ENCODE measurements at places on chromosomes 11 and 22.

GRCh38 chr11:134040386-134041302 is 28.2 kb upstream of the JAM3 start:
- no peak for DNase-seq

- DNase-seq = no peak
Observed at GRCh38 chr11:105829084-105829483, 193.0 kb downstream of the MSANTD4 start.

GRCh38 chr11:82996966-82997606 is 74.6 kb downstream of the RAB30 start:
- no peak for DNase-seq

- no peak for DNase-seq
Observed at GRCh38 chr11:94738746-94739145, 29.4 kb upstream of the AMOTL1 start.

- no peak for DNase-seq
Observed at GRCh38 chr11:20213790-20214189, 53.5 kb upstream of the DBX1 start.

GRCh38 chr22:17430412-17430811 is 61.2 kb downstream of the CECR2 start:
- DNase-seq = no peak

GRCh38 chr22:24060375-24060788 is 49.3 kb downstream of the CABIN1 start:
- peak; percentile 37 for DNase-seq

DNA sequence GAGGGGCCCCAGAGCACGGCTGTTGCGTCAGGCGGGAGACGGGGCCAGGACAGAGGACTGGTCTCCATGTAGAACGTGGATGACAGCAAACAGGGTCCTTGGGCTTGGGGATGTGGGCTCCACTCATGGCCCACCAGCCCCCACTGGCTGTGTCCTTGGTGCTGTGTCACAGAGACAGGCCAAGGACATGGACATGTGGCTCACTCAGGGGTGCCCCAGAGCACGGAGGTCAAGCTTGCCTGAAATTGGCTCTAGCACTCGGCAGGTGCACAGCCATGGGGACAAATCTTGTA is 14.4 kb downstream of the FADS2 start:
- DNase-seq = no peak

GRCh38 chr11:66850588-66851238 is 6.2 kb upstream of the LRFN4 start:
- no peak for DNase-seq

DNA sequence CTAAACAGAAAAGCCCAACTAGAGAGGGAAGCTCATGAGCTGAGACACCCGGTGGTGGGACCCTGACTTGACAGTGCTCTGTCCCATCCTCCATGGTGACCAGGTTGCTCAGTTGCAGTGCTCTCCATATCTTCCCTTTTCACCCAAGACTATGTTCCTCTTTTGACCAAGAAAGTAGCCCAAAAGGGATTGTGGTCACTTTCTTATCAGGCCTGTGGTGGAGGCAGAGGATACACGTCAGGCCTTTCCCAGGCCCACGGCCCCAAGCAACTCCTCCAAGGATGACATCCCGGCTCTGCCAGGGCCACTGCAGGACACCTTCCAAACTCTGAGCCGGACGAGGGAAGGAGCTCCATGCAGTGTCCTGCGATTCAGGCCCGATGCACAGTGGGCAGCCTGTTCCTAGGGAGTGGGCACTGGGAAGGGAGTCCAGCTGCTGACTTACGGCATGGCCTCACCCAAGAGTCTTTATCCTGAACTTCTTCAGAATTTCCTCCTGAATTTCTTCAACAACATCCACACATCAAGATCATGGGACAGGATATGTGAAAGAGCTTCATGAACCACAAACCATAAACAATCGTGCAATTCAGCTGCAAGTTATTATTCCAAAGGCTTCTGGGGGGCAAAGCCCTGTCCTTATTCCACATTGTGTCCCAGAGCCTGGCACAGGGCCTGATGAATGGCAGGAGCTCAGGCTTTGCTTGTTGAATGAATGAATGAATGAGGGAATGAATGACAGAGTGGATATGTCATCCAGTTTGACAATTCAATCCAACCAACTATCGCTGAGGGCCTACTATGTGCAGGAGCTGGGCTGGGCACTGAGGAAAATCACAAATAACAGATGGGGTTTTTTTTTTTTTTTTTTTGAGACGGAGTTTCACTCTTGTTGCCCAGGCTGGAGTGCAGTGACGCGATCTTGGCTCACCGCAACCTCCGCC is 36.0 kb upstream of the MYH9 start:
- DNase-seq = no peak

DNA sequence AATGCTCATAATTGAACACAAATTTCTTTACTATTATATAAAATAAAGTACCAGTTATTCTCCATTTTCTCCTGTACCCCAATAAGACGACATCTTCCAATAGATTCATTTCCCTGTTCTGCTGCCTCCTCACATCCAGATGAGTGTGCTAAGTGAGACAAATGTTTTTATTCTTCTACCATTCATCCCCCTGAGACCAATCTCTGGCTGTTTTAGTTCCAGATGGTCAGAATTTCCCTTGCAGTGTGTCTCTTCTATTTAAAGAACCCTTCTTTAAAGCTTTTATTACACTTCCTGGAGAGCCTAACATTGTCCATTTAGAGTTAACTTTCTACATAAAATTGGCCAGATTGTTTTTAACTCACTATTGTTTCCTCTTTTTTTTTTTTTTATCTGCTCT is 41.2 kb upstream of the GLYATL1 start:
- DNase-seq = no peak

DNA sequence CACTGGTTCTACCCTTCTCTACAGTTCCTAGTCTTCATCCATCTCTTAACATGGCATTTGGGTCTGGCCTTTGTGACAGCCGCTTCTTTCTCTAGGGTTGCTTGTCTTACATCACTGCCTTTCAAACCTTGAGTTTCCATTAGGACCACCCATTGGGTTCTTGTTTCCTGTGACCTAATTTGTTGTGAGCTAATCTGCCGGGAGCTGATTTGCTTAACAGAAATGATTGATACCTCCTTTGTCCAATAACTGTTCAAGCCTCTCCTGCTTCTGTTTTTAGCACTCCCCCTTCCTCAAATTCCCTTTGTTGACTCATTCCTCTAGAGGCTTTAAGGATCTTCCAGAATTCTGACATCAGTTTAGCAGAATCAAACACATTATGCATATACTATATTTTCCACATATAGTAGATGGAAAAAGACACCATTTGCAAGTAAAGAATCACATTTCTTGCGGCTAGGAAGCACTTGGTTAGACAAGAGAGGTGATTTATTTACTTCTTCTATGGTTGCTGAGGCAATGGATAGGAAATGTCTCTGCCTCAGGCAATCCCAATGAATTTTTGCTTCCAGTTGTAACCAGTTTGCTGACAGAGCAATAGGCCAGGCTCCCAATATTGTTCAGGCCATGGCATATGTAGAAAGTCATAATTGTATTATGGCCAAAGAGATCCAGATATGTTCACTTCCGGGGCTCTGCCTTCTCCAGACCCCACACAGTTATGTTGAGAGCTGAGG is 130.7 kb downstream of the SNX19 start:
- no peak for DNase-seq

DNA sequence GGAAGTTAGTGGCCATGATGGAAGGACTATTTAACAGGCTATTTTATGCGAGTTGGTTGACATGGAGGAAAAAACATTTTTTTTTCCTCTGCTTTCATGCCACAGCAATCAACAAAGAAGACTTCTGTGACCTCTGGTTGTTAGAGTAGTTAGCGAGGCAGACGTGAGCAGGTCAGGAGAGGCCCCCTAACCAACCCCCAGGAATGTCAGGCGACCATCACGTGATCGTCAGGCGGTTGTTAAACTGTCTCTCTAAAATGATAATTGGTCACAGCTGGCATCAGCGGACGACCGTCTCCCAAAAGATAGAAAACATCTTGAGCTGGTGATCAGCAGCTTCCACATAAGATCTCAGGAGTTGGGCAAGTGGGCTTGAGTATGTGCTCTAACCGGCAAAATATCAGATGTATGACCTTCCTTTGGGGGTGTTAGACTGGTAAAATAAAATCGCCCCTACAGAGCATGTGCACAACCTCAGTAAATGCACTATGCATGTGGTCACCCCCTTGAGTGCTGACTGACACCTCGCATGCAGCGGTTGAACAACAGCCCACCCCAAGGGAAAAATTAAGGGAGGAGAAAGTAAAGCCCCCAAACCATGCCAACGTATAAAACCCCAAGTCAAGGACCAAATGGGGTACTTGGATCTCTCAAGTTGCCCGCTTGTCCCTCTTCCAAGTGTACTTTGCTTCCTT is 20.9 kb upstream of the NARS2 start:
- DNase-seq = no peak

GRCh38 chr11:88357323-88358039 is 19.9 kb upstream of the CTSC start:
- no peak for DNase-seq

DNA sequence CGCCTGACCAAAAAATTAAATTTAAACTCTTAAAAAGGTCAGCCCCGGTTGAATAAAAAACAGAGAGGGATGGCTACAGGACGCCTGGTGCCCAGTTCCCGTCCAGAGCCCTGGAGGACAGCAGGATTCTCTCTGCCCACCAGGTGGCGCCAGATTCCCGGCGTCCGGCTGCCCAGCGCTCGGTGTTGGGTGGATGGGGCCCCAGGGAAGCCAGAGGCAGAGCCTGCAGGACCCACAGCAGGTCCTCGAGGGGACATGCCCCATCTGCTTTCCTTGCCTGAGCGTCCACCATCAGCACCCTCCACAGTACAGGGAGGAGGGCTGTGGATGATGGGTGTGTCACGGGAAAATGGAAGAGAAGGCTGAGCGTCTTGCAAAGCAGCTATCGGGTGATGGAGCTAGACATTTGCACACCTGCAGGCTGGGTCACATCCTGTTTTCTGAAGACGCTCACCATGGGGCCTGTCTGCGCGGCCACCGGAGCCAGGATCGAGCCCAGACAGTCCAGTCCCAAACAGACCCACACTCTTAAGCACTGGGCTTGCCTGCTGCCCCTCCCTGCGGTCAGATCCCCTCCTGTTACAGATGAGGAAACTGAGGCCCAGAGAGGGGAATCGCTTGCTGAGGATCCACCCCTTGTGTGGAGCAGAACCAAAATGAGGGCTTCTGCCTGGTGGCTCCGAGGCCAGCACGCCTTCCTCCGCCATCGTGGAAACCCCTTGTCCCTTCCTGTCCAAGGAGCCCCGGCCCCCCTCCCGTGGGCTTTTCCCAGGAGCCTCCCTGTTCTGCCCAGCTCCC is 18.5 kb upstream of the CBX7 start:
- peak; percentile 53 for DNase-seq

DNA sequence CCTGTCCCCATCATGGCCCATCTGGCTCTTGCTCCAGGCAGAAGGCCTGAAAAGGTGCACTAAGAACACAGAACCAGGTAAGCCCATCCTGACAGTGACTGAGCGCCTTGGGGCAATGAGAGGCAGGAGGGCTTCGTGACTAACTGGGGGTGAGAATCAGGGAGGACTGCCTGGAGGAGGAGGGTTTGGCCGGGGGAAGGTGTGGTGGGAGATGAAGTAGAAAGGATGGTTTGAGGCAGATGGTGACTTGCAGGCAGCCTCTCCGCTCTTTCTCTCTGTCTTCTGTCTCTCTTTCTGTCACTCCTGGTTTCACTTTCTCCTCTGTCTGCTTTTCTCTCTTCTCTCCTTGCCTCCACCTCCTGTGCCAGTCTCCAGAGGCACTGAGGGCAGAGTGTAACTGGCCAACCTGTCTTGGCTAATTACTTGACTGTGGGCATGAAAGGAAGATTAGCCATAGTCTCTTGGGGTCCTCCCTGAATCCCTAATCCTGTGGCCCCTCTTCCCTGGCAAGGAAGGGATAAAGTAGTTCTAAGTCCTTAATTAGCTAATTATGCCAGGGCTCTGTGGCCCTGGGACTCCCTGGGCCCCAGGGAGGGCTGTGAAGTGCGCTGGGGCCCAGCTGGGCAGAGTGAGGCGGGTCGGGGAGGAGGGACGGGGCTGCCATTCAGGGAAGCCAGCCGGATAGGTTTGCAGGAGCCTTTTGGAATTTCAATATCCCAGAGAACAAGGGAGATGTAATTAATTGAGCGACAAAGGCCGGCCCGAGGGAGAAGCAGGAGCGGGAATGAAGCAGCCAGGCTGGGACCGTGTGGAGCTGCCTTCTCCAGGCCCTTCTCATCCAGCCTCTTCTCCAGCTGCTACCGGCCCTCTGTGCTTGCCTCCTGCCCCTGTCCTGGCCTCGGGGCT is 61.1 kb downstream of the CACNA1I start:
- DNase-seq = no peak

DNA sequence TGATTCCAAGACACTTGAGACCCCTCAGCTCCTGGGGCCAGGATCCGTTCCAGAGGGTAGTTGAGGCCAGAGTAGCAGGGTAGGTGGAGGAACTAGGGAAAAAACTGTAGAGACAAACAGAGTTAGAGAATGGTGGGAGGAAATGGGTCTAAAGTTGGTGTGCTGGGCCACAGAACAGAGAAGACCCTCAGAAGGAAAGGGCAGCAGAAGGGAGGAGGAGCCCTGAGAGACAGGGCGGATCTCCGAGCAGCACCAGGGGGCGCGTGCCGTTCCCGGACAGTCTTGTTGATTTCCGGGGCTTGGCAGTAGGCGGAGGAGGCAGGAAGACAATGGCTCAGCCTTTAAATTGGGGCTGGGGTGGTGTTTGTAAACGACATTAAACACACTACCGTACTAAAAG is 2.4 kb upstream of the CECR2 start:
- DNase-seq = no peak

- no peak for DNase-seq
Observed at GRCh38 chr11:115887316-115887715, 383.1 kb upstream of the CADM1 start.

DNA sequence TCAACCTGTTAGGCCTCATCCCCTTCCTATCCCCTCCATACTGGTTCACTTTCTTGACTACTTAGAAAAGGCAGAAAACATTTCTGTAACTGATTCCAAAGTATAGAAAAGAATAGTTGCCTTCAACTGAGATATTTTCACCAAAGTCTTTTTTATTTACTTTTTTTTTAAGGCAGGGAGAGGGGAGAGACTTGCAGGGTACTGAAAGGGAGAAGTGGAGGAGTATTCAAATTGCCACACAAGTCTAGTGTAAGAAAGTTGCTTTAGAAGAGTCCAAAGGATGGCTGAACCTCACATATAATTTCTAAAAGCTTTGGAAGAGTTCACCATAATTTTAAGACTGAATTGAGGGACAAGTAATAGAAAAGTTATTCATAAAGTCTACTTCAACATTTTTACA is 6.3 kb downstream of the PHF21A start:
- no peak for DNase-seq

DNA sequence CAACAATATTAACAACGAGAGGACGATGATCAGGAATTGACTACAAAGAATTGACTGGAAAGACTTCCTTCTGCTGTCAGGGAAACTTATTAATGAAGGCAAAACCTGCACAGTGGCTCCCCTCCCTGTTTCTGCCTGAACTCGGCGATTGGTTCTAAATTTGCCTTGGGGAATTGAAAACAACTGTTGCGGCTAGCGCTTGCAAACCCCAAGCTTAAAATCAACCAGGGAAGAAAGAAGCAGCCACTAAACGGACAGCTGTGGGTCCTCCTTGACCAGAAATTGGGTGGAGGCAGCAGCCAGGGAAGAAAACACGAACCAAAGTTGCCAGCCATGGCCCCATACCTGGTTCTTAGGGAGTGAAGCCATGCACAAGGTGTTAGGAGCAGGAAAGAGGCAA is 383.5 kb upstream of the CADM1 start:
- no peak for DNase-seq
